Mesenteric fat pad (tissue), 1 donor: ENCODE measurements at places on chromosomes 5 and 9.

DNA sequence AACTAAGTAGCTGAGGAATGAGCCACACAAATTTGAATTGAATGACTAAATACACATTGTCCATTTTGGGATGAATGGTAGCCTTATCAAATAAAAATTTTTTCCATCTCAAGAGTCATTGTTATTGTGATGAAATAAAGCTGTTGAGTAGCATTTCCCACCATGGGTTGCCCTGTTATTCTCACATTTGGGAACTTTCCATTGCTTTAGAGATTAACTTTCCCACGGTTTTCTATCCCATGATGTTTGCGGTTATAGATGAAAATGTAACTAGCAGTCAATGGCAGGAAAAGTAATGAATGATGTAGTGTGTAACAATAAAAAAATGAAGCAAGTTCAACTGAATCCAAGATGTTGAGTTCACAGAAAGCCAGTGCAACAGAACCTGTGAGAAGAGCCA lies 59.9 kb upstream of the PLPP1 start:
- DNase-seq = no peak

DNA sequence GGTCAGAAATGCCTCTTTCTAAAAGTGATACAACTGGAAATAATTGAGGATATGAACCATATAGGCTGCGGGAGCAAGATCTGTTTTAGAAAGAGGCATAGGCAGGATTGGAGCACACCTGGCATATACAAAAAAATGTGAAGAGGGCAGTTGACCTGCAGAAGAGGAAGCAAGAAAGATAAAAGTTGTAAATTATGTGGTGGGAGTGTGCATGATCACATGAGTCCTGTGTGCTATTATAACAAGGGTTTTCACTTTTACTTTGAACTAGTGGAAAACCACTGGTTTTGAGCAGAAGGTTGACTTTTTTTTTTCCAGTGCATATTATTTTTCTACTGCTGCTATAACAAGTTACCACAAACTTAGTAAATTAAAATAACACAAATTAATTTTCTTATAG lies 489.3 kb downstream of the ANXA1 start:
- no peak for DNase-seq

- no peak for DNase-seq
Measured at GRCh38 chr9:31136524-31136923, 1247.9 kb upstream of the ACO1 start.

DNA sequence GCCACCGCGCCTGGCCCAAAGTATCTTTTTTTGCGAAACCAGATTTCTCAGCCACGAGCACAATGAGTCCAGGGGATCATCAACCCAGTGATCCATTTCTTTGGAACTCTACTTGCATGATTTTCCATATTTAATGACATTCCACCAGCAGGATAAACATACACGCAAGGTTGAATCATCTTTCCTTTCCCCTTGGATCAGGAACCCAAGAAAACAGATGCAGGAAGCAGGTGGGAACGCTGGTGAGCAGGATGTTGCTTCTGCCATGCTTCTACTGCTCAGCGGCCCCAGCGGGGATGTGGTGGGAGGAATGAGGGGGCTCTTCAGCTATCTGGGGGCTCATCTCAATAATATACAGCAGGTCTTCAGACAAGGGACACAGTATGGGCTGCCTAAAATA lies 118.2 kb downstream of the SEC61B start:
- no peak for DNase-seq

- DNase-seq = no peak
Measured at GRCh38 chr5:36423578-36424307, 122.0 kb upstream of the RANBP3L start.

DNA sequence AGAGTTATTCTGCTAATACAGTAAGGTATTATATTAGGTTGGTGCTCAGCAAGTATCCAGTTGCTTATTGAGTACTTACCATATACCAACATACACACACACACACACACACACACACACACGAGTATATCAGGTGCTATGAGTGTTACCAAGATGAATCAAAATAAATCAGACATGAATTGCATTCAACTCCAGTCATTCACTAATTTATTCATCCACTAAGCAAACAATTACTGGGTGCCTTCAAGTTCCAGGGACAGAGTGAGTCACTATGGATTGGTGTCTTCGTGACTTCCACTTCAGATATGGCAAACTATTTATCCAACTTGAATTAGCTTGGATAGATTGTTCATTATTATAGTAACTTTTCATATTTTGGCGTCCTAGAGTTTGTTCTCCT lies 140.7 kb upstream of the SLC44A1 start:
- no peak for DNase-seq

DNA sequence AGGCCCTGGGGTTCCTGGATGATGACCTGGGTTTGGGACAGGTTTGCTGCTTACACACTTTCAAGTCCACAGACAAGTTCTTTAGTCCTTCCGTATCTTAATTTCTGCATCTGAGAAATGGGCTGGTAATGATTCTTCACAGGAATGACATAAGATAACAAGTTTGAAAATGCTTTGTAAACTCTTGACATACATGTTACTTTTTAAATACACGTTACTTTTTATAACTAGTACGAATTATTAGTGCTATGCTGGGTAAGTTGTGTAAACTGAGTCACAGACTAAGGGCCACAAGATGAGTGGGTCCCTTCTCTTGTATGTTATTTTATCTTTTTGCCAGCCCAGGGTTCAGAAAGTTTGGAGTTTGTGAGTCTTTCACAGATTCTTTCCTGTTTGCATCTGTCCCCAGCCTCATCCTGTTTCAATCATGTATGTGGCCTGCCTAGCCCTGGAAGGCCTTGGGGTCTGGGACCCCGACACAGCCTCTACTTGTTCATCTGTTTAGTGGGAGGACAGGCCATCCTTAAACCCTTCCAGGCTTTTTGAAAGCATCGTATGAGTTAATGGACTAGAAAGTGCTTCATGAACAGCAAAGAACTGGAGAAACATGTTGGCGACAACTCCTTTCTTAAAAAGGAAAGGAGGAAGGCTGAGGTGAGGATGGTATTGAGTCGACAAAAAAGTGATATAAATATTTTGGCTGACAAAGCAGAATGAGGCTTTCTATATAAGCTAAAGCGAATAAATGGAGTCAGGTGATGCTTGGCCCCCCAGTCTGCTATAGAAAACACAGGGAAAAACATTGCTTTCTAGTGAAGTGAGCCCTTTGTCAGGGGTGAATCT lies 9.3 kb downstream of the ZNF618 start:
- DNase-seq = no peak

DNA sequence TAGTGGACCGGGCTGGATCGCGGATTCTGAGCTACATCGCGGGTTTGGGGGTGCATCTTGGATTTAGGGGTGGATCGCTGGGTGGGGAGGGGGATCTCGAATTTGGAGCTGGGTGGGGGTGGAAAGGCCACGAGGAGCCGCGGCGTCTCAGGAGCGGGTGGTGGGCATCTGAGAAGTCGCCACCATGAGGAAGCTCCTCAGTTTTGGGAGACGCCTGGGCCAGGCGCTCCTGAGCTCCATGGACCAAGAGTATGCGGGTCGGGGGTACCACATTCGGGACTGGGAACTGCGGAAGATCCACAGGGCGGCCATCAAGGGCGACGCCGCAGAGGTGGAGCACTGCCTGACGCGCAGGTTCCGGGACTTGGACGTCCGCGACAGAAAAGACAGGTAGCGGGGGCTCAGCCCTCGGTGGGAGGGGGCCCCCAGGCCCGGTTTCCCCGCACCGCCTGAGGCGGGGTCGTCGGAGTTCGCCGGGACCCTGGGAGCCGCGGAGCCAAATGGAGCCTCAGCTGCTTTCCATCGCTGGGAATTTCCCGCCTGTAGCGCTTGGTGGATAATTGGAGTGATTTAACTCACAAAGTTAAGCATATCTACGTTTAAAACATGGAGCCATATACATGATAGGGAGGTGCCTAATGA lies 376 bp downstream of the ANKRD18B start:
- no peak for DNase-seq

GRCh38 chr5:35438288-35438687 lies 179.4 kb upstream of the SPEF2 start:
- no peak for DNase-seq

DNA sequence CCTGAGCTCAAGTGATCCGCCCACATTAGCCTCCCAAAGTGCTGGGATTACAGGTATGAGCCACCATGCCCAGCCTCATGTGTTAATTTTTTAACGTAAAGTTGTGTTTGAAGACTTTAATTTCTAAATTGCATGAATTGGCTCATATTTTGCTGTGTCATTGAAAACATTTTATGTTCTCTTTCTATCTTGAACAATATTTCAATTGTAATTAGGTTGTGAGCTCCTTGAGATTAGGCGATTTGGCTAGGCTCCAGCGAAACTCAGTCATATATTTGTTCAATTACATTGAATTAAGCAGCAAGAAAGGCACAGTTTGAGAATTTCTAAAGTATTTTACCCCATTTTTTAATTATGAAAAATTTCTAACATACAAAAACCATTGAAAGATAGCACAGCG lies 34.0 kb downstream of the GAPVD1 start:
- no peak for DNase-seq

DNA sequence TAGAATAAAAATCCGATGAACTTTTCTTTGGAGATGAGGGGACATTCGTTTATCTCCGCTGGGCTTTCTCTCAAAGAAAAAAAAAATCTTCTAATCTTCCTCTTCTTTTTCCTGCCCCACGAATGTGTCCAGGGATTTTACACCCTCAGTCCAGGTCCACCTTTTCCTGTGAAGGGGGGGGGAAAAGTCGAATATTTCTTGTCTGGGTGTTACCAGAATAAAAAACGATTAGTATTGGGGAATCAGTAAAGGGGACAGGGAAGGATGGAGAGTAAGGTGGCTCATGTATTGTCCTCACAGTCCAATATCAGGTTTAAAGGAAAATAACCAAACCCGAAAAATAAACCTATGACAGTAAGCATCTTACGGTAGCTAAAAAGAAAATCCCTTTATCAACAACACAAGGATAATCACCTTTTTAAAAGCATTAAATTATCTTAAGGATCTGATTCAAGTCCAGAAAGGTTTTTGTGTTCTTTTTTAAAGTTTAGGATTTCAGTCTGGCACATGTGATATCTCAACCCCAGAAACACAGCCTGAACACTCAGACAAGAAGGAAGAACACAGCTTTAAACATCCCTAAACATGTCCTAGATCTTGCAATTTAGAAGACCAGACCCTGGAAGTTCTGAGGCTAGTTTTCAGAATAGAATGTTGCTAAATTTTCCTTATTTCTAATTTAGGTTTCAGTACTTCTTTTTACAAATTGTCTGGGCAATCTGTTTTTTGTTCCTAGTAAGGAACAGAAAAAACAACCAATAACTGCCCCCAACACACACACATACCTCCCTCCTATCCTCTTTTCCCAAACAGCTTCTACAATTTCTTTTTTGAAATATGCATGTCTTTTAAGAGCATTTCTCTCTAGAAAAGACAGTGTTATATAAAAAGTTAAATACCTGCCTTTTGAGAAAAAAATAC lies 1.2 kb downstream of the ZNF608 start:
- no peak for DNase-seq

GRCh38 chr9:126050605-126050990 lies 276.0 kb upstream of the MVB12B start:
- no peak for DNase-seq

- DNase-seq = no peak
Measured at GRCh38 chr5:74127381-74128320, 501.7 kb downstream of the ARHGEF28 start.

DNA sequence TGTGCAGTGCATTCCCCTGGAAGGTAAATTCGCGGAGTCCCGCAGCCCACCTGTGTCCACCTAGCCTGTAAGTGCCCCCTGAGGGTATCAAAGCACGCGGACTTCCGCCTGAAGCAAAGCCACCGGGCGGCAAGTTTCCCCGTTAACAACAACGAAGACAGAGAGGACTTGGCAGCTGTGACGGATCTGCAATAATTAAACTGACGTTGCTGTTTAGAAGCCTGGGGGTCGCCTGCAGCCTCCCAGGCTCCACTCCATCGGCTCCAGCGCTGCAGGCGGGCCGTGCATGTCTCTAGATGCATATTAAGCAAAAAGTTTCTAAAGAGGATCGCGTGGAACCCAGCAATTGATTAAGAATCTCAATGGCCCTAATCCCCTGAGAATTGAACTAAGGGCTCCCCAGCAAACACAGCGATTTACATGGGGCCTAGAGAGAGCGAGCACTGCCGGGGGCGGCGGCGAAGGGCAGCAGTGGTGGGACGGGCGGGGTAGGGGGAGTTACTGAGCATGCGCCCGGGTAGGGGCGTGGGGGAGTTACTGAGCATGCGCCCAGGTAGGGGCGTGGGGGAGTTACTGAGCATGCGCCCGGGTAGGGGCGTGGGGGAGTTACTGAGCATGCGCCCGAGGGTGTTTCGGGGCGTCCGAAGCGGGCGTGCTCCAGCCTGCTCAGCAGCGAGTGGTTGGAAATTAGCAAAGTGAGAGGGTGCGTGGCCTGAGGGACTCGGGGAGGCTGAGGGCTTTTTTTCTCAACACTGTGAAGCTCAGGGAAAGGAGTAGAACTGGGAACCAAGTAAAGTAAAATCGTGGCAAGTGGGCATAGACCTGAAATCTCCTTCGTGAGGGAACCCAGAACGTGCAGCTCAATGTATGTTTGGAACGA lies 255.2 kb downstream of the DOCK8 start:
- peak; percentile 92 for DNase-seq

- DNase-seq = no peak
Measured at GRCh38 chr5:96023518-96023917, 61.9 kb upstream of the ELL2 start.

DNA sequence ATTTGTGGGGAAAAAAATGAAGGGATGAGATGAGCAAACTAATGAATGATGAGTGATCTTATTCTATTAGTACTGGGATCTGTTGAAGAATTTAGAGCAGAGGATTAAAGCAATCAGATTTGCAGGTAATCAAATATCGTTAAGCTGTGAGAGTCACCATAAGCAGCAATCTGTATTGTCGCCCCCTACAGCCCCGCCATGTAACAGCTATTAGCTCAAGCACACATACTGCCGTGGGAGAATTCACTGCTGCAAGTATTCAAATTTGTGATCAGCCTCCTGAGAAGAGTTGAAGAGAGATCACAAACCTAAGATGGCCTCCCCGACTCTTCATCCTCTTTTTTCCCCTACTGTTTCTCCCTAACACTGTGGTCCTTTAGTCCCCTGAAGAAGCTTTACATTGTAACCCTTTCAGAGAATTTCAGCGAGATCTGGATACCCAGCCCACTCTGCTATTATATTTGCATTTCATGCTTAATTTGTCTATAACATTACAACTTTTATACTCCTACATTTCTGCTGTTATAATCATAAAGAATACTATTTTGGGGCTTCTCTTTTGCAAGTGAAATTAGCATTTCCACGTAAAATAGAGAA lies 28.5 kb upstream of the PHF24 start:
- no peak for DNase-seq

GRCh38 chr9:117523531-117524153 lies 108.8 kb upstream of the ASTN2 start:
- DNase-seq = no peak

DNA sequence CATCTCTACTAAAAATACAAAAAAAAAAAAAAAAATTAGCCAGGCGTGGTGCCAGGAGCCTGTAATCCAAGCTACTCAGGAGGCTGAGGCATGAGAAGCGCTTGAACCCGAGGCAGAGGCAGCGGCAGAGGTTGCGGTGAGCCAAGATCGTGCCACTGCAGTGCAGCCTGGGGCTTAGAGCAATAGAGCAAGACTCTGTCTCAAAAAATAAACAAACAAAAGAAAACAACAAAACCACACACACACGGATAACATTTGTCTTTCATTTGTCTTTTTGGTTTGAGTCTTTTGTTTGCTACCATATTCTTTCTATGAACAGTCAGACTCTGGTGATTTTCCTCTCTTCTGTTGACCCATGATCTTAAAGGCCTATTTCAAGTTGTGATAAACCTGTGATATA lies 1168.3 kb upstream of the WWC1 start:
- DNase-seq = no peak
